Skin of body (tissue), 3 donors: ENCODE measurements at places on chromosomes 7 and 10. TPM values are rescaled to one million over a fixed set of nuclear protein-coding genes. Genes with fewer than 3 reads are reported as not detected.

The ST8SIA6 gene
- total RNA-seq: 0.79 TPM

DNA sequence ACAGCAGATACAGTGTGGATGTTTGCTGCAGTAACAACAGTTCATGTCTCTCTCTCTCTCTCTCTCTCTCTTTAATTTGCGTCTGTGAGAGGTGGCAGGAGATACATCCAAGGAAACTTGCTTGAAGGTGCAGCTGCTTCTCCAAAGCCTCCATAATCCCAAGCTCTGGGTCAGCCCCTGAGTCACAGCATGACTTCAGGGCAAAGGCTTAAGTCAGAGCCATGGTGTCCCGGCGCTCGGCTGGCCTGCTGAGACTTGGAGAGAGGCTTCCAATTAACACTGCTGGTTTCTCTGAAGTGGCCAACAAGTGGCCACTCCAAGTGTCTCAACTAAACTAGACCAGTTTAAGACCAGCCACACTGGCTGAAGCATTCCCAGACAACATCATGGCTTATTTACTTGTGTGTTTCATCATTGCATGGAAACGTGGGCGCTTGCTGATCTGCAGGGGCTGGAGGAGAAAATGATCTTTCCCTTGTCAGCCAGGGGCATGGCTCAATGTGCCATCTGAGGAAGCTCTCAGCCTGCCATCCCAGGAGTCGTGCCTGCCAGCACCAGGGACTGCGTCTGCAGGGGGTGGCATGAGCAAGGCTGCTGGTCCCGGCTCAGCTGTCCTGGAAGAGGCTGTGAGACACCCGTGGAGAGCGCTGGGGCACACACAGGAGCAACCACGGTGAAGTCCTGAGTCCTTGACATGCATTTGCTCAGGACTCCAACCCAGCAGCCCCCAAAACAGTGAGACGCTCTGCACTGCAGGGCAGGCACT, 254.2 kb downstream of the COBL start:
- no peak for DNase-seq

DNA sequence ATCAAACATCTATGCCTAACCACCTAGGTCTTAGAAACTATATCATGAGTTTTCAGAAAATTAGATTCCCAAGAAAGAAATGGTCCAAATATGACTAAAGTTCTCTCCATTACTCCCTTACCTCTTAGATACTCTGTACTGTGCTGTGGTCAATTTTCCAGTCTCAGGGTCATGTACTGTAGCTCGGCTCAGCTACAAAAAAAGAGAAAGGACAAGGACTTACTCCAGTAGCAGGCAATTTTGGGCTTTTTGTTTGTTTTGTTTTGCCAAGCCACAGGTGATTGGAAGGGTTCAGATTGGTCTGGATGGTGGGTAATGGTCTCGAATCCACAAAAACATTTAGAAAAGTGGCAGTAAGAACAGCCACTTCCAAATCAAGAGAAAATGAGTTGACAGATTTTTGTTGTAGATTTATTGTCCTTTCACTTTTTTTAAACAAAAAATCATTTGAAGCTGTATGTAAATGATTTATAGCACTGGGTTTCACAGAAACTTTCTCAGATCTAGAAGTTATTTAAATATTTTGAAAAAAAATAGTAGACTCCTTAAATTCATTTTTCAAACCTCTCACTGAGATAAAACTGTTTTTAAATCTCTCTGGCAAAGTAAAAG, 52.8 kb downstream of the P4HA1 start:
- DNase-seq: no peak

The XPNPEP1 gene
- total RNA-seq: 94.6 TPM

DNA sequence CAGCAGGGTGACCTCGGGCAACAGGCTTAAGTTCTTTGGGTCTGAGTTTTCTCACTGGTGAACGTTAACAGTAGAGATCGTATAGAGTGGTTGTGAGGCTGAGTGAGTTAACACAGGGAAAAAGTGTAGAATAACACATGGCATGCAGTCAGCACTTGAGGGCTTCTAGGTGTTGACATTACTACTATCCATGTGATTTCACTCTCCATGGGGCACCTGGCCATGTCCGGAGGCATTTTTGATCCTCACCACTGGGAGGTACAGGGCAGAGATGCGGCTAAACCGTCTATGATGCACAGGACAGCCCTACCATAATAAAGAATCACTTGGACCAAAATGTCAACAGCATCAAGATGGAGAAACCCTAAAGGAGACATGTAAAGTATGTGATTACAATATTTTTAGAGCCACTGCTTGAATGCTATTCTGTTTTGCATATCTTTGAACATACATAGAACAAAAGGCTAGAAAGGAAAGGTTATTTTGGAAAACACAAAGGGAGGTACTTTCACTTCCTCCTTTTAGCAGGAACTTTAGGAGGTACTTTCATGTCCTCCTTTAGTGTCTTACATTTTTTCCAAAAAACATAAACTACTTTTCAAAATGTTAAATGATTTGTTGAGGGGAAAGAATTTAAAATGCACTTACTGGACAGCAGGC, 44.3 kb downstream of the NOD1 start:
- no peak for DNase-seq
